ENCODE measurements at places on chromosomes 5 and 9.

- DNase-seq = no peak
Observed at GRCh38 chr5:102666164-102666946, 88.8 kb upstream of the PAM start.

DNA sequence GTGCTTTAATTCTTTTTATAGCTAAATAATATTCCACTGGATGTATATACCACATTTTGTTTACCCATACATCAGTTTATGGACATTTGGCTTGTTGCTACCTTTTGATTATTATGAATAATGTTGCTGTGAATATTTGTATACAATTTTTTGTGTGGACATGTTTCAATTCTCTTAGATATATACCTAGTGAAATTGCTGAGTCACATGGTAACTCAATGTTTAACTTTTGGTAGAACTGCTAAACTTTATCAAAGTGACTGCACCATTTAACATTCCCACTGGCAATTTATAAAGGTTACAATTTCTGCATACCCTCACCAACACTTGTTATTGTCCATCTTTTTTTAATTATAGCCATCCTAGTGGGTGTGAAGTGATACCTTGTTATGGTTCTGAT is 22.1 kb downstream of the IL31RA start:
- DNase-seq = no peak

DNA sequence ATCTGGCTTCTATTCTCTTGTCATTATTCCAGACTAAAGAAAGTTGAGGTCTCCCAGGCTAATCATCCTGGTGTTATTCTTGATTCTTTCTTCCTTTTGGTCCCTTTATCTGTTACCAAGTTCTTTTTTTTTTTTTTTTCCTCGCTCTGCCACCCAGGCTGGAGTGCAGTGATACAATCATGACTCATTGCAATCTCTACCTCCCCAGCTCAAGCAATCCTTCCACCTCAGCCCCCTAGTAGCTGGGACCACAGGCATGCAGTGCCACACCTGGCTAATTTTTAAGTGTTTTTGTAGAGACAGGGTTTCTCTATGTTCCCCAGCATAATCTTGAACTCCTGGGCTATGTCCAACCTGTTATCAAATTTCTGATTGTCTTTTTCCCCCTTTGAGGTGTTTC is 126.6 kb upstream of the DHFR start:
- no peak for DNase-seq

- DNase-seq = no peak
Observed at GRCh38 chr9:5884191-5884590, 6.5 kb upstream of the MLANA start.

DNA sequence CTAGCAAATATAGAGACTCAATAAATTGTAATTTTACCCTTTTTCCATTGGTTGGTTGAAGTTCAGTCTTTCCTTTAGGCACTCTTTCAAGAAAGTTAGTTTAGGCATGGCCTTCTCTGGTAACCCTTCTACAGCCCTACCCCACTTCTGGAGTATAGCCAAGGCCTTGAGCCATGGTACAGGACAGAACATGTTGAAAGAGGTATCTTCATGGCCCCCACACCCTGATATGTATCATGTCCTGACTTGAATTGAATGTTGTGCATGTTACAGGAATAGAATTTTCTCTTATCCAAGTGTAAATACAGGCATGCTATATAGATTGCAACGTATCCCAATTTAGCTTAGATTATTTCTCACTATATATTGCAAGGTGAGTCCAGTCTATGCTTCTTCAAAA is 175.6 kb downstream of the CD180 start:
- no peak for DNase-seq

DNA sequence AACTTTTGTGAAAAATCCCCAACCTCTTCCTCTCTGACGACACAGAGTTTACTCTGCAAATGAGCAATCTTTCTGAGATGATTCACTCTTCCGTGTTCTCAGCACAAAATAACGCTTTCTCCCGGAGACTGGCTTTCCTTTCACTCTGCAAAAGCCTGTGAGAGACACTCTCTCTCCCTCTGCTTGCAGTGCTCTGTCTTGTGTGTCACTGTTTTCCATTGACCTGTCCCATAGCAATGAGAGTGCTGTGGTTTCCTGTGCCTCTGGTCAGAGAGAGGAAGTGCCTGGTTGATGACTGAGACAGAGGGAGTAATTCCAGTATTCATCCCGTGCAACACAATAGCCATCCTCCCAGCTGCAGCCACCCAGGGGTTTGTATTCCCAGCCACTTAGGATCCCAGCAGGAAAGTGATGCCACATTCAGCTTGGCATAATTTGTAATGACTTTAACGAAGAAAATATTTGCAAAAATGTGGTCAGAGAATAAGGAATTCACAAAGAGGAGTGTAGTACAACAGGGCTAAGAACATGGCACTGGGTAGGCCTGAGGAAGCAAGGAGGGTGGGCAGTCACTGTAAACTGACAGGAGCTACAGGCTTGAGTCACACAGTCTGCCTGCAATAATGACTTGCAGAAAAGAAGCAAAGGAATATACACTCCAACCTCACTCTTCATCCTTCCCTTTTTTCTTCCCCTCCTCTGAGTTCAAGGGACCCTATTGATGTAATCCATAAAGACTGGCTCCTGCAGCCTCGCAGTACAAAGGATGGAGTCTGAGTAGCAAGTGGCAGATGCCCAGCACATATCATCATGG is 463.5 kb upstream of the RGMB start:
- no peak for DNase-seq

DNA sequence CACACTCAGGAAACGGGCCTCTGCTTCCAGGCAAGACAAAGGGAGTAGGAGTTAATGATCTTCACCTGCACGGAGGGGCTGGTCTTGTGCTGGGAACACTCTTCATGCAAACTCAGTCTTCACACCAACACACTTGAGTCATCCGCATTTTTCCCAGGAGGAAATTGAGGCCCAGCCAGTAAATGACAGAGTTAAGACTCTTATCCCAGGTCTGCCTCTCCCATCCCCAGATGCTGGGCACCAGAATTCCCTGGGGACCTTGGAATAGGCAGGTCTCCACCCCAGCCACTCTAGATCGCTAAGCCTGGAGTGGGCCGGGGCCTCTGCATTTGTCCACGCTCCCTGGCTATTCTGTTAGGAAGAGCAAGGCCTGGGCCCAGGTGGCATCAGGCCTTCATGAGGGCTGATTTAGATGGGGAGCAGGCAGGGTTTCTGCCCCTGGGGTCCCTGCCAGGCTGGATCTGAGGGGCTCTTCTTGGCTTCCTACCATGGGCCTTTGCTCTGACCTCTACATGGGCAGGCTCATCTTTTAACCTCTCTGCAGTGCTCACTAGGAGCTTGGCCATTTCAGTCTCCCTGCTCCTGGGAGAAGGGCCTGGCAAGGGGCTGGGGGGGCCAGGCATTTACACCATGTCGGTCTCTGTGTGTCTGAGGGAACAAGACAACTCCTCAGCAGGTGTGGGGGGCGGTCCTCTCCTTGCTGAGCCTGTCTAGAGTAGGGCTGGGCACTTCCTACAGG is 77.3 kb downstream of the AMBP start:
- no peak for DNase-seq

DNA sequence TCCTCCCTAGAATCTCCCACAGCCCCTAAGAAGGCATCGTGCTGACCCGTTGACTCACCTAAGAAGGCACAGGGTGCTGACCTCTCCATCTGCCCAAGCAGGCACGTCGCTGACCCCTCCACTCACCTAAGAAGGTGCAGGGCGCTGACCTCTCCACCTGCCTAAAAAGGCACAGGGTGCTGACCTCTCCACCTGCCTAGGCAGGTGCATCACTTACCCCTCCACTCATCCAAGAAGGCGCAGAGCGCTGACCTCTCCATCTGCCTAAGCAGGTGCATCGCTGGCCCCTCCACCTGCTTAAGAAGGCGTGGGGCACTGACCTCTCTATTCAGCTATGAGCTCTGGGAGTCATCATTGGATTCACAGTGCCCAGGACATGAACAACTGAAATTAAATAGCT is 54.4 kb upstream of the FCN1 start:
- no peak for DNase-seq

GRCh38 chr5:78025540-78025939 is 249.4 kb upstream of the TBCA start:
- no peak for DNase-seq

DNA sequence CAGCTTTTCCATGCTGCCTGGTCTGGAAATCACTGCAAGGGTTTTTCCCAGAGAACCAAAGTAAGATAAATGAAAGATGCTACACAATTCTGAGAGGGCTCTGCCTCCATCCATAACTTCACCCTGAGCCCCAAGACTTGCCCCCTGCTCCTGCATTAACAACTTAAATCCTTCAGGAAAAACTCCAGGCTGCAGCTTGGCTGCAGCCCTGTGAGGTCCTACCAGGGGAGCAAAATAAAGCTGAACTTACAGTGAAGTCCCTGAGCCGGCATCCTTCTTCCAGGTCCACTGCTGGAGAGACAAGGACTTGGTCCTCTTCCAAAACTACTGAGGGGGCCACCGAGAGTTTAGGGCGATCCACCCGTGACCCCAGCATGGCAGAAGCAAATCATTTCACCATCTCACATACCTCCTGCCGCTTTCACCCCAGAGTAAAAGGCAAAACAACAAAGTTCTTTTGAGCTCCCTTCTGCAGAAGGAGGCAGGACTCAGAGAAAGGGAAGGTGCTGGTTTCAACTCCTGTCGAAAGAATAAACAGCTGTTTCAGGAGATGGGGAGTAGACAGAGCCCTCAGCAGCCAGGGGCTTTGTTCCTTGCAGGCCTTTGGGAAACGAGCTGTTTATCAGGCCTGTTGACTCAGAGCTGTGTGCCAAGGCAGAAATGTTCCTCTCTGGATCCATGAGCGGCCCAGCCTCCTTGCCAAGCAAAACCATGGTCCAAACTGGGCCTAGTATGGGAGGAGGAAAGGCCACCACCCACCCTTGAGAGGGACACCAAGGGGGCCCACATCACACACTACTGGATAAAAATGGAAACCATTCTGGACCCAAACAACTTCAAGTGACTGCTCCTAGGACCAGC is 20.6 kb downstream of the GGTA1 start:
- DNase-seq = no peak

GRCh38 chr5:57902095-57902494 is 419.5 kb upstream of the ACTBL2 start:
- DNase-seq = no peak

DNA sequence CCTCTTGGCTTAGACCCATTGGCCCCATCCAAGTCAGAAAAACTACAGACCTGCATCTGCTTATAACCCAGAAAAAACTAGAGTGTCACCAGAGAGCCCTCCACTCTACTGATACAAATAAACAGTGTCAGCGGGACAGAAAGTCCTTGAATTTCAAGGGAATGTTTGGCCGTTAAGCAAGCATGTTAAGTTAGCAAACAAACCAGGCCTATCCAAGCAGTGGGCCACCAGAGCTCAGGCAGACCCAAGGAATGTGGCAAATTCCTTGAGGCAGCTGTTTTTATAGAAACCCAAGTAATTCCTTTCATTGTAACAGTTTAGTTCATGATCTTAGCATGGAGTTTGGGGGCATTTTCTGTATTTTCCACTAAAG is 70.9 kb downstream of the PRLR start:
- no peak for DNase-seq

DNA sequence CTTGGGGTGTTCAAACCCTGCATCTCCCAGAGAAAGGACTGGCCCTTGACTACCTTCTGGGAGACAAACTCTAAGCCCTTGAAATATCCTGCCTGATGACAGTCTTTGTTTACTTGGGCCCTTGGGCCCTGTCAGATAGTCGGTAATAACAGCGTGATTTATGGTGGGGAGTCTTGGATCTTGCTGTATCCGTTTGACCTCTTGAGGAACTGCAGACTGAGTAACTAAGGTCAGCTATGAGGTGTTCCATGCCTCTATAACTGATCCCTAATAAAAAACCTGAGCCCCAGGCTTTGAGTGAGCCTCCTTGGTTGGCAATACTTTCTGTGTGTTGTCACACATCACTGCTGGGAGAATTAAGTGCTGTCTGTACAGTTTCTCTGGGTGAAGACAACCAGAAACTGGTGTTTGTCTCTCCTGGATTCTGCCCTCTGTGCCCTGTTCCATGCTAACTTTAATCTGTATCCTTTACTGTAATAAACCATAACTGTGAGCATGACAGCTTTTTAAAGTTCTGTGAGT is 56.2 kb upstream of the ANKRD33B start:
- DNase-seq = no peak

DNA sequence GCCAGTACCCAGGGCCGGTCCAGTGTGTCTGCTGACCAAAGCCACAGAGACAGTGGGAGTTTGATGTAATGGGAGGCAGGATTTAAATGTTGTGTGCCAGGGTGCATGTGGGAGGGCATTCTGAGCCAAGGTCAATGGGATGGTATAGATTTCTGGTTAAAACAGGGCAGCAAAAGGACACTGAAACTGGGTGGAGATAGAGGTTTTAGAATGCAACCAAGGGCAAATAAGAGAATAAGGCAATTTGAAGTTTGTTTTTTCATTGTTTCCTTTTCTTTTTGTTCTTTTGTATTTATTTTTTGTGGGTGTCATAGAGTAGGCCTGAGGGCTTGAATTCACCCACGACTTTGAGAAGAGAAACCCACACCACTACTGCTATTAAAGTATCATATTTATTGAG is 65.5 kb upstream of the CLINT1 start:
- DNase-seq = no peak

GRCh38 chr5:96978812-96979449 is 43.1 kb downstream of the LNPEP start:
- DNase-seq = no peak

DNA sequence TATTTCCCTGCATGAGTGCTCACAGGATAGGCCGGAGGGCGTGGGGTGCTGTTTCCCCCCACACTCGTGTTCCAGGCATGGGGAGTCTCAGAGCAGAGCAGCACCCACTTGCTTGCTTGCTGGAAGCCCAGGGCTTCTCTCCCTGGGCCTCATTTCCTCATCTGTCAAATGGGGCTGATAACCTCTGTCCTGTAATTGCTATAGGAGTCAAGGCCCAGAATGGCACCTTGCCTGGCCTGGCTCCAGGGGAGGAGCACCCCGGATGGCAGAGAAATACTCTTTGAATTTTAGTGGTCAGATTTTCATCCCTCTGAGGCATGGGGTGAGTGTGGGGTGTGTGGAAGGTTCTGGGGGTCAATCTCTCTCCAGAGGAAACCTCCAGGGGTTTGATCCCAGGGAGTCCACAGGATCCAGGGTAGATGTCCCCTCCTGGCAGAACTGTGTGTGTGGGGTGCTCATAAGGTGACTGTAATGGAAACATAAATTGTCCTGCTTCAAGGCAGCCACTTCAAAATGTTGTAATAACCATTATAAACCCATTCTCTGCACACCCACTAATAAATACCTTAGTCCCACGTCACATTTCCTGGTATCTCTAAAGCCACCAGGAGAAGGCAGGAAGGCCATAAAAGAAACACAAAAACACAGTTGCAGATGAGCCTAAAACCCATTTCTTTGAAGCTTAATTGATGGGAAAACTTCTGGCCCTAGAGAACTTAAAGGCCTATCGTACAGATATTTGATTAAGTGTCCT is 272.2 kb downstream of the FSTL4 start:
- no peak for DNase-seq

All from activated naive CD8-positive, alpha-beta T cell treated with anti-CD3 and anti-CD28 coated beads, Interleukin-2, amount 50 U/mL, for 16 hours (primary cell).